Bronchial epithelial cell (primary cell): ENCODE measurements at places on chromosomes 7 and 10.

GRCh38 chr7:96822824-96823223 lies 113.2 kb upstream of the SEM1 start:
- no peak for DNase-seq

GRCh38 chr10:95792874-95793285 lies 36.9 kb downstream of the ENTPD1 start:
- DNase-seq, result no peak

DNA sequence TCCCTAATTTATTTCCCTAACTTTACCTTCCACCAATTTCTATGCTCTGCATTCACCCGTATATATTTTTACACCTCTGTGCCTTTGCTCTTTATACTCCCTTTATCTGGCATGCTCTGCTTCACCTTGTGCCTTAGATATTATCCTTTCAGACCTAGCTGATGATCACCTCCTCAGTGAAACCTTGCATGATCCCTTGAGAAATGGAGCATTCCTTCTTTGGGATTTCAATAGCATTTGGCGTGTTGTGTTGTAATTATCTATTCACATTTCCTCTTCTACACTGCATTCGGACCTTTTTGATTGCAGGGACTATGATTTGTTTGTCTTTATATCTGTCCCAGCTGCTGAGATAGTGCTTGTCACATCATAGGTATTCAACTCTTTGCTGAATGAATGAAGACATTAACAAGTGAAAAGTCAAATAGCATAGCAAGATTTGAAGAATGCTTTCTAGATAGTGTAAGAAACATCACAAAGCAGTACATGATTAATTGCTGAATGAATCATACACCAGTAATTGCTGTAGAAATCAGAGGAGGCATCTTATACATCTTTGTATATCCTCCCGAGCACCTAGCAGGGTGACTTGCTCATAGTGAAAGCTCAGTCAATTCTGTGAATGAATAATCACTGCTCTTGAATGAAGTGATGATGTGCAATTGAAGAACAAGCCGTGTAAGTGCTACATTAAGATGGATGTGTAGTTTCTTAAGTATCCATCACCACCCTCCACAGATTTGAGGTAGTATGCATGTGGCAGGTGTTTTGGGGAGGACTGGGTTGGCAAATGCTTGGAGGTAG lies 2.0 kb upstream of the TM9SF3 start:
- peak; percentile 82 for DNase-seq

GRCh38 chr10:71126432-71126831 lies 85.9 kb upstream of the UNC5B start:
- no peak for DNase-seq

DNA sequence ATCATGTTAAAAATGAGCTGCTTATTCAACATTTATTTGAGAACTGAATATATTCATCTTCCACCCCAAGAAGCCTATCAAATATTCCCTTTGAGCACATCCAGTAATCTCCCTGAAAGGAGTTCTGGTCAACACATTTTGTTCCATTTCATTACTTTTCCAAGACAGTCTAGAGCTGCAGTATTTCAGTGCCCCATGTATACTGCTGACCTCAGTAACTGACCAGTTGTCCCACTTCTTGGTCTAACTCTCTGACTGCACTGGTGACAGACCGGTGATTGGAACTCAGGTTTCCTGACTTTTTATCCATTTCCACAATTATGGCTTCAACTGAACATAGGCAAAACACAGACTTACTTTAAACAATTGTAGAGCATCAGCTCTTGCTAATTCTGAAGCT lies 206.8 kb upstream of the NPSR1 start:
- no peak for DNase-seq

GRCh38 chr10:15370856-15371701 lies at the start of gene FAM171A1:
TSS of gene FAM171A1 (minus strand) at chr10:15371289. CDS start at chr10:15371052, 237 bp downstream.
- DNase-seq, result no peak

DNA sequence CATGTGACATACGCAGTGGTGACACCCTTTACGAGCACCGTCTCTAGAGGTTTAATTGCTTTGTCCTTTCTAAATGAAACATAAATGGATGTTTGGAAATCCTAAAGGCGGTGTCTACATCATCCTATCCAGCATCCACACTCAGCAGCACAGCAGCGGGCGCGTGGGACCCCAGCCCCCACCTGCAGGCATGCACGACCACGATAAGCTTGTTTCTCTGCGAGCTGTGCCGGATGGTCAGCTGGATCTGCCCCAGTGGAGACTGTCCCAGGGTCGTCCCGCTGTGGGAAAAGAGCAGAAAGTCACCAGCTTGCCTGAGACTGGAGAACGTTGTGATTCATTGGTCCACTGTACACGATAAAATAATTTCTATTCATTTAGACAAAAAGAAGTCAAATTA lies 34.2 kb upstream of the NCAPG2 start:
- DNase-seq, result no peak

DNA sequence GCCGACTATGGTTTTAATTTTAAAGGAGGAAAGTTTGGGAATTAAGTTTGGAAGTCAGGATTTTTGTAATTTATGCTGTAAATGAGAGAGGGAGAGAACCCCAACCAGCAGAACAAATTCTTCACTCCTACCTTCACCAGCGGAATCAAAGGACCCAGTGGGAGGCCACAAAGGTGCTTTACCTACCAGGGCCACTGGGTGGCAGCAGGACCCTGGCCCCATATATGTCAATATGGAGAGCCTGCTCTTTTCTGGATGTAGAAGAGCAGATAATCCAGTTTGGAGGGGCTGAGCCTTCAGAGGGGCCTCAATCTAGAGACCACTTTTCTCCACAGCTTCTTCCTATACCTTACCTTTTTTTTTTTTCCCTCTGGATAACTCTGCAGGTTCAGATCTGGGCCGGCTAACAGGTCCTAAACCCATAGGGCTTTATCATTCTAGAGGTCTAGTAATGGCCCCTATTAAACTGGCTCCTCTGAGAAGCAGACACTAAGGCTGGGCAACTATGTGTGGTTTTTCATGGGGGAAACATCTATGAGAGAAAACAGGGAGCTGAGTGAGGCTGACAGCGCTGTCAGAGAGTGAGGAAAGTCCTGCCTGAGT lies 8.5 kb upstream of the SCD start:
- peak; percentile 41 for DNase-seq

- DNase-seq, result peak; percentile 75
Measured at GRCh38 chr7:90211391-90212148, at the start of gene STEAP2. TSS of gene STEAP2 (plus strand) at chr7:90211740. CDS start at chr7:90225083, 13,343 bp downstream.

DNA sequence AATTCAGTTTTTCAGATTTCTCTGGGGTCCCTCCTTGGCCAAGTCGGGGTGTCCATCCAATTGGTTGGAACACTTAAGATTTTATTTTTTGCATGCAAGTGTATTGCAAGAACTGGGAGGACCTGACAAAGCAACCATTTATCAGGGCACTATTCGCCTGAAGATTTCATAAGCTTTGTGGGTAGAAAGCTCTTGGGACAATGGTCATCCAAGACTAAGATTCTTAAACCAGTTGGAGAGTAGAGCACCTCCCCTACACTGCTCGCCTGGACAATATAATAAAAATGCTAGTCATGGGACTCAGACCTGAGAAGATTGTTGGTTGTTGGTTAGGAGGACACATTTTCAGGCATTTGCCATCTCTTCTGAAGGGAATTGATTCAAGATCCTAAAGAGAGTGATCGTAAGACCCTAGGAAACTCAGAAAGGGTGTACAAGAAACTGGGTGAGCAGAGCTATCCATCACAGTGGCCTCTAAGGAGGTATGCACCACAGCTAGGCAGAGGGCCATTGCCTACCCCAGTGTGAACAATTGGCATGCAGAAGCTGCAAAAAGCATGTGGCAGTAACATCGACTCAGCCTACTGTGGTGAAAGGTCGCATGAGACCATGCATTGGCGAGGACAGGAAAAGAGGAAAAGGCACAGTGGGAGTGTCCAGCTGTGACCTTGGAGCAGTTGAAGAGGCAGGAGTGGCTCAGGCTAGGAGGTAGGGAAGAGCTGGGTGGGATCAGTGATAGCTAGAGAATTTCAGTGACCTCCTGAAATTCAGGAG lies 1235.3 kb upstream of the AUTS2 start:
- no peak for DNase-seq

- no peak for DNase-seq
Measured at GRCh38 chr10:100999742-101000126, at the start of gene LZTS2. TSS of gene LZTS2 (plus strand) at chr10:100999808. CDS start at chr10:101002539, 2,731 bp downstream.

GRCh38 chr10:52420656-52421055 lies 106.6 kb downstream of the DKK1 start:
- no peak for DNase-seq

GRCh38 chr7:77484785-77485184 lies 52.3 kb upstream of the PTPN12 start:
- no peak for DNase-seq

- DNase-seq, result no peak
Measured at GRCh38 chr7:65989694-65990080, 7.7 kb upstream of the GUSB start.

GRCh38 chr10:75003891-75004290 lies 107.6 kb upstream of the SAMD8 start:
- no peak for DNase-seq

GRCh38 chr10:114043532-114044246 lies at the start of gene ADRB1:
TSS of gene ADRB1 (plus strand) at chr10:114043866. CDS start at chr10:114044133, 267 bp downstream.
- DNase-seq, result no peak

DNA sequence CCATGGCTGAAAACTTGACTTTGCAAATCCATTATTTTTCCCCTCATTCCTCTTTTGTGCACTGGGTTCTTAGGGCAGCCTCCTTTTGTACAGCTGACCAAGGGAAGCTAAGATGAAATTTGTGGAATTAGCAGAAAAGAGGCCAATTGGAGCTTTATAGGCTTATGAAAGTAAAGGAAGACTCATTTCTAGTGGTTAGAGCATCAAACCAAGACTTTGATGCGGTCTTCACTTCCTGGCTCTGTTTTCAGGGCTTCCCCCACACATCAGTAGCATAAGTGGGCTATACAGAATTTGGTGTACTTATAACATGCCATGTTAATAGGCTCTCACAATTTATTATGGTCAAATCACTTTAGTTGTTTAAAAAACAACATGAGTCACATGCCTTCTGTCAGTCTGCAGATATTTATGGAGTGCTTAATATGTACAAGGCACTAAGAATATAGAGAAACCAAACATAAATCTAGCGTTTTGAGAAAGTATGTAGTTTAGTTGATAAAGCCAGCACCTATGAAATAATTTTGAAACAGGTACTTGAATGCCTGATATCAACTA lies 5.7 kb downstream of the AUTS2 start:
- no peak for DNase-seq

DNA sequence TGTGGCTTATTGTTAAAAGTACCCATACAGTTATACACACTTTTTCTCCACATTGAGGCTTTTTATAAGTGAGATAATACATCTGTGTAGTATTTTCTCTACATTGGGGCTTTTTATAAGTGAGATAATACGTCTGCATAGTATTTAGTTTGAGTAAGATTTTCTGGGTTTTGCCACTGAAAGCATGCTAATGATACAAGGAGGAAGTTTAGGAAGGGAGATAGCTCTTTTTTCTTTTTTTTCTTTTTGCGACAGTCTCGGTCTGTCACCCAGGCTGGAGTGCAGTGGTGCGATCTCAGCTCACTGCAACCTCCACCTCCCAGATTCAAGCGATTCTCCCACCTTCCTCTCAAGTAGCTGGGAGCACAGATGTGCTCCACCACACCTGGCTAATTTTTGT lies 13.3 kb downstream of the FAM107B start:
- DNase-seq, result no peak

DNA sequence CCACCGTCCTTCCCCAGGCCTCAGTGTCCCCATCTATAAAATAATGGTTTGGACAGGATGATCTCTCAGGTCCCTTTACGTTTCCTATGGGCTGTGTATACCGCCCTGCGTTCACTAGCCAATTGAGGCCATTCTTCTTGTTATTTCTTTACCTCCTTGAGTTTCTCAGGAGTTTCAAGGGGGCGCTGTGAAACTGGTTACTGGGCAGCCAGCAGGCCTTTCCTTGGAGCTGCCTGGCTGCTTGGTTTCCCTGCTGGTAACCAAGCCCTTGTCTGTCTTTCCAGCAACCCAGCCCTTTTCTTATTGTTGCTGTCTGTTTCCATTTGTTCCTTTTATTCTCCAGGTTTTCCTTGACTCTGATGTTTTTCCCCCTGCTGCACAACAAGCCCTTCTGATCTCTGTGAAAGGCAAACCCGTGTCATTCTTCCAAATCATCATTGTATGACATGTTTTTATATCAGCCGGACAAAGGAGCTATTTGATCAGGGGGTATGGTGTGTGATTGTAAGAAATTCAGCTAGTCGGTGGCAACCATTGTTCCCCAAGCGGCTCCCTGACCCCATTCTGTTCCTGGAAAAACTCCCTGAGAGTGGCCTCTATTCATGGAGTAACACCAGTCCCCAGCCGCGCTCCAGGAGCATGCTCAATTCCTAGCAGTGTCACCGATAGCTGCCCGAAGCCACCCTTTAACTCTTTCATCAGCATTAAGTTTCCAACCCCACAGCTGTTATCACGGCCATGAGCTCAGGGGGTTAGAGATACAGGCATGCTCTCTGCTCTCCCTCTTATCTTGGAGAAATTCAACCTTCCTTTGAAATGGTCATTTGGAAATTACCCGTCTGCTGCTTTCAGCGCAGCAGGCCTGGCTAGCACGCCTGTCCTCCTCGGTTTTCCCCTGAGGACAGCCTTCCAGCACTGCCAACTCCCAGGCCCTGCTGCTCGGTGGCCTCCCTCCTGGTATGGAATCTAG lies 26.6 kb downstream of the FGF8 start:
- no peak for DNase-seq

- no peak for DNase-seq
Measured at GRCh38 chr10:94085766-94086437, 92.2 kb downstream of the PLCE1 start.

DNA sequence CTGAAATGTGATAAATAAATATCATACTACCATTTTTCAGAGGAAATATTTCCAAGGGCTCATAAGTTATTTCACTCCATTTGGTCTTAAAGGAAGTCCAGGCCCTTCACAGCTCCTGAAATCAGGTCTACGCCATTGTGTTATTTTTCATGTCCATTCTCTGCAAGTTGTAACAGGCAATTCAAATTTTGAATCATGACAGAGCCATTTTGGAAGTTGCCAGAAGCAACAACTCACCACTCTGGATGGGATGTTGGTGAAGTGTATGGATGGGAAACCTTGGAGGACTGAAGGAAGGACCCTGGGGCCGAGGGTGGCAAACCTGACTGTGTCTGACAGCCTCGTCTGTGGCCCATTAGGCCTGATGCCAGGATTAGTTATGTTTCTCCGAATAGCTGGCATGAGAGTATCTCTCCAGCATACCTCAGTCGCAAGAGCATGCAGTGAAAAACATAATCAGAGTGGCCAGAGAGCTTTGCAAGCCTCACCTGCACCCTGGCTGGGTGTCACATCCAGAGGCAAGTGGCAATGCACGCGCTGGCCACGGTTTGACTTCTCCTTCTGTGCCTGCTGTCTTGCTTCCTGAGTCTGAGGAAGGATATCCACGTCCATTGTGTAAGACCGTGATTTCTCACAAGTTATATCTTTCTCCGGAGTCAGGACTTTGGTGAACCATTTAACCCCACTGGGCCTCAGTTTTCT lies 87.1 kb downstream of the NRP1 start:
- DNase-seq, result peak; percentile 94

GRCh38 chr7:100888988-100889750 lies at the start of gene UFSP1:
TSS of gene UFSP1 (minus strand) at chr7:100889715. CDS start at chr7:100889271, 444 bp downstream.
- no peak for DNase-seq

DNA sequence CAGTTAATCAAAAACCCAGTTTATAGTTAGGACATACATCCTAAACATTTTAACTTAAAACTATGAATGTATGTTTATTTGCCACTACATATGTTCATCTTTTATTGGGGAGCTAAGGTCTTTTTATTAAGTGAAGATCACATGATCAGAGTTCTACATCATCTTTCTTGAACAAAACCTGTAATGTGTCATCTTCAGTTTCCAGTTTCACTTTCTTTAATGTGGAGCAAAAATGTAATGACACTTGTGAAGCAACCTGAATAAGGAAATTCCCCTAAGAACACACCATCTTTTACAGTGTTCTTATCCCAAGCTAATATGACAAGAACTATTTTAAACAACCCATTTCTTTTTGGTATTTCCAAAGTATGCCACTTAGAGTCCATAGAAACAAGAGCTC lies 166.7 kb upstream of the BET1 start:
- no peak for DNase-seq
